BJ (cell line): ENCODE measurements at places on chromosomes 5 and 9.

- no peak for DNase-seq
These were observed 265.4 kb downstream of the RASEF start for GRCh38 chr9:82797534-82797933.

DNA sequence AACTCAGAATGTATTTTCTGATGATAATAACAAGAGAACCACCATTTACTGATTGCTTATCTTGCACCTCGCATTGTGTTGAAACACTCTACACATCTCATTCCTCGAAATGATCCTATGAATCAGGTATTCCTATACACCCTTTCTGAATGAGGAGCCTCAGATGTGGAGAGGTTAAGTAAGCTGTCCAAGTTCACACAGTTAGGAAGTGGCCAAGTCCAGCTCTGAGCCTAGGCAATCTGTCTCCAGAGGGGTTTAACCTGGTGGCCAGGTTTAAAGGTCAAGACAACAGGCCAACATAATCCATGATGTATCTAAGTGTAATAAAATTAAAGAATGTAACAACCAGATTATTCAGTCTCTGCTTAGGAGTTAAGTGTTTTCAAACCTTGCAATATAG, 12.9 kb downstream of the FAM169A start:
- no peak for DNase-seq

- no peak for DNase-seq
These were observed 84.3 kb downstream of the SH3TC2 start for GRCh38 chr5:148978370-148979082.

GRCh38 chr5:2685651-2686272, 65.7 kb downstream of the IRX2 start:
- no peak for DNase-seq

GRCh38 chr5:87095787-87096186, 171.9 kb upstream of the RASA1 start:
- DNase-seq, result no peak

DNA sequence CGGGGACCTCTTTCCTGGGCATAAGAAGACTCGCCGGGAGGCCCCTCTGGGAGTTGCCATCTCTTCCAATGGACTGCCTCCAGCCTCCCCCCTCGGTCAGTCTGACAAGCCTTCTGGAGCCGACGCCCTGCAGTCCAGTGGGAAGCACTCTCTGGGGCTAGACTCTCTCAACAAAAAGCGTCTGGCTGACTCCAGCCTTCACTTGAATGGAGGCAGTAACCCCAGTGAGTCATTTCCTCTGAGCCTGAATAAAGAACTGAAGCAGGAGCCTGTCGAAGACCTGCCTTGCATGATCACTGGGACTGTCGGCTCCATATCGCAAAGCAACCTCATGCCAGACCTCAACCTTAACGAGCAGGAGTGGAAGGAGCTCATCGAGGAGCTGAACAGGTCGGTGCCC, 28.4 kb upstream of the LTC4S start:
- peak; percentile 35 for DNase-seq

- peak; percentile 88 for DNase-seq
These were observed 490.2 kb downstream of the TLE4 start for GRCh38 chr9:80061940-80062339.

GRCh38 chr5:41661254-41661653, 150.9 kb upstream of the PLCXD3 start:
- no peak for DNase-seq

DNA sequence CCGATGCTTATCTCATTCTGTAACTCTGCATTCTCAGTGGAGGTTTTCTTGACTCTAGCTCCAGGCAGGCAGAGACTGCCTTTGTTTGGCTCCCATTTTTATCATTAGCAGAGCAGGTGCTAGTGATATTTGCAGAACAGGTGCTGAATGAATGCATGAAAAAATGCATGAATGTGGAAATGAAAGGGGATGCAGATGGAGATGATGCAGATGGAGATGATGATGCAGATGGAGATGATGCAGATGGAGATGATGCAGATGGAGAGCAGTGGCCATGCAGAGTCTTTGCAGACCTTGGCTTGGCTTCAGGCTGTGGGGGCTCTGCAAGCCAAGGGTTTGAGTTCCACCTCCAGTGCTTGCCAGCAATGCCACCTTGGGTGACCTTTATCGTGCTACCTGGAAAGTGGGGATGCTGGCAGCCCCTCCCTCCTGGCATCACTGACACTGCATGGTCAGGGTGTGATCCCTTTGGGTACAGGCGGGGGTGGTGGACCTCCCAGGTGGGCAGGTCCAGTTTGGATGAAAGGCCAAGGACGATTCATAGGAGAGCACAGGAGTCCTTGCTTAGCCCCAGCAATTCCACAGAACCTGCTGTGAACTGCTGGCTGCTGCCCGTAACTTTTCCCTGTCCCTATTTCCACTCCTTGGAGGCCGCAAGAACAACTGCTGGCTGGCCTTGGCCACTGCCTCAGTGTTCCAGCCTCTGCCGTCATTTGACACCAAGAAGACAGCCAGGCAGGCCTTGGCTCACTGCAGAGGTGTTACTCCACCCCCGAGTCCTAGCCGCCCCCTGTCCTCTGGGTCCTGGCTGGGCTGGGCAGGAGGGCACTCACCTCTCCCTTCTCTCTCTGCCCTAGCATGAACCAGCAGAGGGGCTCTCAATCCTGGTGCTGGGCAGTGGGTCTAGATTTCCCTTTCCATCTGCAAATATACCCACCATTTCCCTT, 33.0 kb downstream of the ERGIC1 start:
- no peak for DNase-seq

GRCh38 chr5:154472871-154473580, 5.0 kb downstream of the HAND1 start:
- no peak for DNase-seq

GRCh38 chr9:21102305-21102704, 24.6 kb upstream of the IFNB1 start:
- DNase-seq, result no peak

DNA sequence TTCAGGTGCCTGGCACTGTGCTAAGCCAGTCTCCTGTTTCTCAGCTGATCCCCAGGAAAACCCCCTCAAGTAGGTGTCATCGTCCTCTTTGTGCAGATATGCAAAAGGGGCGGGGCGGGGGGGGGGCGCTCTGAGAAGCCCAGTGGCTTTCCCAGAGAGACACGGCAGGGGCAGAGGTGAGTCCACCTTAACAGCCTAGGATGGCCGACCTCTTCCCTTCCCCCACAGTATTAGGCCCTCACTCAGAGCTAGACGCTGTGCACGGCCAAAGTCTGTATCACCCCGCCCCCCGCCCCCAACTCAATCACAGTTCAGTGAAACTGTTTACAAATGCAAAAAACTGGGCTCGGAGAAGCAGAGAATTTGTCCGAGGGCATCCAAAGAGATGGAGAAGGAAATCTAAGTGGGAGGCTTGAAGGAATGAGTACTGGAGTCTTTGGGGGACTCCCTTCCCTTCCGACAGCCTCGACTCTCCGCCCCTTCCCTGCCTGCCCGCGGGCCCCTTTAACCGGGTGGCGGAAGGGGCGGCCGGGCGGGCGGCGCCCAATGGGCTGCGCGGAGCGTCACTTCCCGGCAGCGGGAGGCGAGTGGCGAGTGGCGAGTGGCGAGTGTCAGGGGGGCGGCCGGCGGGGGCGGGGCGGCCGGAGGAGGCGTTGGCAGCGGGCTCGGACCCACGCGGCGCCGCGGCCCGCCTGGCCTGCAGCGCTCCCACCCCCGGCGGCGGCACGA, at the start of gene ERGIC1:
Gene ERGIC1, plus strand, starts transcription at position 566 of the 729 bp plus-strand sequence. Its CDS starts 163 bp downstream, at position 729.
- DNase-seq, result no peak

DNA sequence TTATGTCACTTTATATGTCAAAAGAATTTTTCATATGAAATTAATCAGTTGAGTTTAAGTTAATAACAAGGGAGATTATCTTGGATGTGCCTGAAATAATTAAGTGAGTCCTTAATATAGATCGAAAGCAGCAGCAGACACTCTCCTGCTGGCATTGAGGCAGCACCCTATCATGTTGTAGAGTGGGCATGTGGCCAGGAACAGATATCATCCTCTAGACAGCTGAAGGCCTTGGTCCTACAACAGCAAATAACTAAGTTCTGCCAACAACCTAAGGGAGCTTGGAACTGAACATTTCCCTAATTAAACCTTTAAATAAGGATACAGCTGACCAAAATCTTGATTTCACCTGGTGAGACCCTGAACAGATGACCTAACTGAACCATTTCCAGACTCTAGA, 25.8 kb upstream of the UGT3A1 start:
- no peak for DNase-seq

DNA sequence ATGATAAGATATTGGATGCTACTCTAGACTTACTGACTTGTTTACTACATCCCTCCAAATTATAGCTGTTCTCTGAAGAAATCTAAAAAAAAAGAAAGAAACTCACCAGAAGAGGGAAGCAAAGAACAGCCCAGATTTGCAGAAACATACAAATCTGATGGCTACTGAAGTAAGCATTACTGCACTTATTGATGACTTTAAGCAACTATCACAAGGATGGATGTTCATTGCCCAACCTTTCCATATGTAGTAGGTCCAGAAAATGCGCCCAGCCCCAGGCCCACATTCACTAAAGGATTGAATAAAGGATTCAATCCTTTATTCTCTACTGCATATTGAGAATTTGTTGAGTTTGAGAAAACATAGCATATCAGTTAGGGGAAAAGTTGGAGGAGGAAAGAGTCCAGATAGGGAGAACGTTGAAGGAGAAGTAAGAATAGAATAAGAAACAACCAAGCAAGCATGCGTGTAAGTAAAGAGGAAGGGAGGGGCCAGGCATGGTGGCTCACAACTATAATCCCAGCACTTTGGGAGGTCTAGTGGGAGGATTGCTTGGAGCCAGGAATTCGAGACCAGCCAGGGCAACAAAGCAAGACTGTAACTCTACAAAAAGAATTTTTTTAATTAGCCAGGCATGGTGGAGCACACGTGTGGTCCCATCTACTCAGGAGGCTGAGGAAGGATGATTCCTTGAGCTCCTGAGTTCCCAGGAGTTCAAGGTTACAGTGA, 33.8 kb upstream of the DTWD2 start:
- no peak for DNase-seq

DNA sequence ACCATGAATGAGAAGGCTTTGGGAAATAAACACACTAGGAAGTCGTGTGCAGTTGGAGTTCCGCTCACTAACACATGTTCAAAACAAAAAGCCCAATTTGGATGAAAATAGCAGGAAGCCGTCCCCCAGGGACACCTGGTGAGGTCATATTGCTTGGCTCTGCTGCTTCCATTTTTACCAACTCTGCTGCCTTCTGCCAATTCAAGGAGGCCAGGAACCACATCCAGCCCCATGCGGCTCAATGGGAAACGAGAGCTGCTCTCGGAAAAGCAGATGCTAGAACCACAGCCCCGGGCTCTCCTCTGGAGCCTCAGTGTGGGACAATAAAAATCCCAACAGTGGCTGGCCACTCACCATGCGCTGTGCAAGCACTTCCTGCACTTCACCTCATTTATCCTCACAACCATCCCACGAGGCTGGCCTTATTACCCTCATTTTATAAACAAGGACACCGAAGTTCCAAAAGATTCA, 13.4 kb downstream of the ADAM19 start:
- peak; percentile 48 for DNase-seq

GRCh38 chr5:147547730-147548129, 37.9 kb upstream of the DPYSL3 start:
- no peak for DNase-seq

- peak; percentile 4 for DNase-seq
These were observed 511.0 kb upstream of the RIOK2 start for GRCh38 chr5:97694091-97694490.

- no peak for DNase-seq
These were observed 7.8 kb downstream of the GZMA start for GRCh38 chr5:55110217-55110616.

DNA sequence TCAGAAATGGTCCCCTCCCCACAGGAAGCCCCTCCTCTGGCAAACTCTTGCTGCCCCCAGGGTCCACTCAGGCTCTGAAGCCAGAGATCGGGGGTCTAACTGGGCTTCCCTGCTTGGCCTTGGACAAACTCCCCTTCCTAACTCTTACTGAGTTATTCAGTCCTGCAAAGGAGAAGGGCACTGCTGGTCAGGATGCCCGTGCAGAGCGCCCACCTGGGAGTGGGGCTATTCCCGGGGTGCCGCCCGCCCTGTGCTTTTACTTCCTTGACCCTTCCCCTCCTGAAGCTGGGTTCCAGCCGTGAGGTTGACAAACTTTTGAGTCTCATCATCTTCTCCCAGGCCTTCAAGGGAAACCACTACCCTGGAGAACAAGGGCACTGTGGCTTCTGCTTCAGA, 4.9 kb downstream of the TBC1D9B start:
- DNase-seq, result no peak
